Mesenteric fat pad (tissue), 1 donor: ENCODE measurements at places on chromosomes 4 and X.

GRCh38 chr4:26124753-26125321, 196.0 kb upstream of the RBPJ start:
- DNase-seq: no peak

DNA sequence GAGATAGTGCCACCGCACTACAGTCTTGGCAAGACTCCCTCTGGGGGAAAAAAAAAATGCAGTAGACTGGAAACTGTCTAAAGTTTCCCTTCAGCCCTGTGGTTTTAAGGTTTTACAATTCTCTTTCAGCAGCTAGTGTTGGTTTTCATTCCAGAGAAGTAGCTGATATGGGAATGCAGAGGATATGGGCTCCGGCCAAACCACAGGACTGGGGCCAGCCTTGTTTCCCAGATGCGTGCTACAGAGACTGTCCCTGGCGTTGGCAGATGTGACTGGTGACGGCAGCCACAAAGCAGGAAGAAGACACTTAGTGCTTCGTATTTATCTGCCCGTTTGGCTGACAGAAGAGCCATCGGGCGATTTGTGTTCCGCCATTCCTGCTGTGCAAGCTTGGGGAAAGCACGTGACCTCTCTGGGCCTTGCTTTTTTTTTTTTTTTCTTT, 43.2 kb downstream of the ZBTB49 start:
- DNase-seq: no peak

GRCh38 chr4:129428454-129428853, 332.5 kb downstream of the C4orf33 start:
- no peak for DNase-seq

DNA sequence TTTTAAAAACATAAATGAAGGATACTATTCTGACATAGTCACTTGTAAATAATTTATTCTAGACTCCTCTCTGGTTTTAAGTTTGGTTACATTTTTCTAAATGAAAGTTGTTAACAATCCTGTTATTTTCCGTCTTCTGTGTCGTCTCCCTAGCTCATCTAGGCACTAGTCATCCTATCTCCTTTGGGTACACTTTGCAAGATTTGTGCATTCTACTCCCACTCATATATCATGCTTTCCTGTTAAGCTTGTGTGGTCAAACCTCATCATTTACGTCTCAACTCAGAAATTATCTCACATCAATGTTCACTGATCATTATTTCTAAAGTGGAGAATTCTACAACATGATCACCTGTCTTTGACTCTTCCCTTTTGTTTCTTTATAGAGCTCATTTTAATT, 658.7 kb downstream of the TLL1 start:
- DNase-seq: no peak

- no peak for DNase-seq
These were observed 21.9 kb downstream of the MSN start for GRCh38 chrX:65689377-65689776.

- DNase-seq: no peak
These were observed 93.0 kb upstream of the PUDP start for GRCh38 chrX:7240929-7241328.
